Fibroblast of lung (primary cell): ENCODE measurements at places on chromosomes 16 and 17.

DNA sequence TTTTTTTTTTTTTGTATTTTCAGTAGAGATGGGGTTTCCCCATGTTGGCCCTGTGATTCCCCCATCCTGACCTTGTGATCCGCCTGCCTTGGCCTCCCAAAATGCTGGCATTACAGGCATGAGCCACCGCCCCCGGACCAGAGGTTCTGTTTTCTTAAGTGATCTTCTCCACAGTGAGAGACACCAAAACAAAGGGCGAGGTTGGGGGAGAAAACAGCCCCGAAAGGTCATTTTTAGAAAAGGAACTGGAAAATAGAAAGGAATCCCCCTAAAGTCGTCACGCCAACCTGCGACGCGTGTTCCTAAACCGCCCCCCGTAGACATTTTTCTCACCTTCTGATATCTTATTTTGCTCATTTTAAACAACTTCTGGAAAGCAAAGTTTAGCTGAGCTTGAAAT lies 6.1 kb upstream of the AXIN2 start:
- no peak for DNase-seq

DNA sequence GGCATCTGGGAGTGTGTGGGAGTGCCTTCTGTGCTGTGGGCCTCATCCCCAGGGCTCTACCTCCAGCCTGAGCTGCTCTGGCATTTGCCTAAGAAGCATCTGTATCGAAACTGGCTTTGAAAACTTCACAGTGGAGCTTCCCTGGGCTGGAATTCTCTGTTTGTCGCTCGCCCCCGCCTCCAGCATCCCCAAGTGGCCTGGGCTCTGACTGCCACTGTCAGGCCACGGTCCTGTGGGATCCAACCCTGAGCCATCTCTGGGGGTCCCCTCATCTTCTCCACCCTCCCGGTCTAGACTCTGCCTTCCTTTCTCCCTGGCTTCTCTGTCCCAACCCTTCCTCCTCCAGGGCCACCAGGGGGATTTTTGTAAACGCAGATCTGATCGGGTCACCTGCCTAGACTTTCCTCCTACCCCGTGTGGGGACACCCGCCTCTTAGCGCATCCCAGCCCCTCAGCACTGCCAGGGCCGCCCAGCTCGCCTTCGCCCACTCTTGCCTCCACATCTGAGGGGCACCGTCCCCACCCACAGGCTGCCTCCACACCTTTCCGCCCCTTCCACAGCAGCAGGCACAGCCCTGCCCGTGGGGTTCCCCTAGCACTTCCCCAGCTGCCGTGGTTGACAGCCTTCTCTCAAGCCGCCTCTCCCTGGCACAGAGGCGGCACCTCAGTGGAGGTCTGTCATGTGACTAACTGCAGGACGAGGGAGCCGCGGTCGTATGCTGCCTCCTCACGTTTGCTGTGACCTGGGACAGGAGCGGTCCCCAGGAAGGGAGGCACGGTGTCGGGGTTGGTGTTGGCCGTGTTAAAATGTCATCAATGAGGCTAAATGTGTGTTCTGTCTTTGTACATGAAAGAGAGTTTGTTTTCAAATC lies 12.0 kb downstream of the TBC1D24 start:
- DNase-seq = no peak

- DNase-seq = no peak
These were observed 10.7 kb upstream of the HSD3B7 start for GRCh38 chr16:30974348-30974747.

GRCh38 chr17:49217651-49218413 lies 7.3 kb downstream of the ABI3 start:
- no peak for DNase-seq

DNA sequence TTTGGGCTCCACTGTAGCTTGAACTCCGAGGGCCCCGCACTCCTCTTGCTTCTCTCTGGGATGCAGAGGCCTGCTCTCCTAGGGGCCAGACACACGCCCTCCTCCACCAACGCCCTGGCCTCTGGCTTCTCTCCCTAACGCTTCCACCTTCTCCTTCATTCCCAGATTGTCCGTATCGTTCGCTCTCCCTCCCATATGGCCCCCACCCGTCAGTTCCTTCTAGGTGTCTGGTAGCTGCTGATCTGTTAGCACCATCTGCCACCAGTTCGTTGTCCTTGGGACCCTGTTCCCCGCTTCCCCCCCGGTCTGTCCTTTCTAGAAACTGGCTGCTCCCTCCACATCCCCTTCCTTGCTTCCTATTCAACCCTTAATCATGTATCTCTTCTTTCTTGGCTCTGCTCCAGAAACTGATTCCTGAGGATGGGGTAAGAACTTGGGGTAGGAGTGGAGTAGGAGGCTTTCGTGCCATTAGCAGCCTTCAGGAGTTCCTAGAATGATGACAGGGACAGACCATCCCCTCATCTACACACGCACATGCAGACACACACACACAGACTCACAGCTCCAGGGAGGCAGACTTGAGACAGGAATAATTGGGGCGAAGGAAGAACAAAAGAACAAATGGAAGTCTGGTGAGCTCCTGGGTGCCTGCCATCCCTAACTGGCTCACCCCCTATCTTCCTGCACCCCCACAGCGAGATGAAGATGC lies 4.3 kb downstream of the ATP1B2 start:
- DNase-seq = no peak

DNA sequence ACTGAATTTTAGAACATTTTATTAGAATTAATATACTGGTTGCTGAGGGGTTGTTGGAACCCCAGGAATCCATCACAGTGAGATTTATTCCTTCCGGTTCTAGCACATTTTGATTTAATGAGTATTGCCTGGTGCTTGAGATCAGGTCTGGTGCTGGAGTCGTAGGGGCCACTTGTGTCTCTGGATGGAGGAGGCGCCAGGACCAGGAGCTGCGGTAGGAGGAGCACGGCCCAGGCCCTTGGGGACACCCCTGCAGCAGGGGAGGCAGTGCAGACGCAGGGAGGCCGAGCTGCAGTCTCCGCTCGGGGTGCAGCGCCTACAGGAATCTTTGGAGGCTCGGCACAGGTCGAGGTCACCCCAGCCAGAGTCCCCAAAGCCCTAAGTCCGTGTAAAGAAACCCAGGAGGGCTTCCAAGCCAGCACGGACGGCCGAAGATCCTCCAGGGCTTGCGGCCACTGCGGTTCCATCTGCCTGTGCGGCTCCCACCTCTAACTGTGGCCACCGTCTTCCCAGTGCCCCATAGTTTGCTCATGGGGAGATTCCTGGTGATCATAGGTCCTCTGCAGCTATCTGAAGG lies 66.2 kb upstream of the CREBBP start:
- no peak for DNase-seq

- no peak for DNase-seq
These were observed 21.2 kb upstream of the ENGASE start for GRCh38 chr17:79053251-79053925.
